ENCODE measurements at places on chromosomes 2 and 18.

- no peak for DNase-seq
These were observed 973.8 kb upstream of the CELF4 start for GRCh38 chr18:38539371-38539770.

GRCh38 chr2:17578466-17578928 lies 38.0 kb downstream of the VSNL1 start:
- no peak for DNase-seq

GRCh38 chr2:72992734-72993102 lies 75.4 kb downstream of the EMX1 start:
- DNase-seq, result no peak

- no peak for DNase-seq
These were observed 335.1 kb upstream of the SKOR2 start for GRCh38 chr18:47586418-47587070.

DNA sequence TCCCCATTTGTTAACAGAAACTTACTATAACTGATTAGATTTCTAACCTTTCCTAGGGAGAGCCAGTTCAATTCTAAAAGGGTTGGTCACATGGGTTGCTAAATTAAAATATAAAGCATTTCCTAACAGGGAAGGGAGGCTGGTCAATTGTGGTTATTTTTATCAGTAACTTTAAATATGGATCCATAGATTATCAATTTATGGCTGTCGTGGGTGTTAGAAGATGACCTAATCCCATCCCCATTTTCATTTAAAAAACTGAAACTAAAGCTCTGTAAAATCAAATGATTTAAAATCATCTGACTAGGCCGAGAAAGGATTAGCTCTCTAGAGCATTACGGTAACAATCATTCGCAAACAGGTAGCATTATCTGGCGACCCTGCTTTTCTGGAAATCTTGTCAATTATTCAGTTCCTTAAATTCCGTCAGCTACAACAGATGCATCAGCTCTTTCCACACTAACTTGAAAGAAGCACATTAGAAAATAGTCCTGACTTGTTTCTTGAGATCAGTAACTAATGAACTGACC lies 953 bp upstream of the HNRNPA3 start:
- no peak for DNase-seq
